ENCODE measurements at places on chromosomes 11 and 22. TPM values are rescaled to one million over a fixed set of nuclear protein-coding genes. Genes with fewer than 3 reads are reported as not detected.
A peak's percentile ranks its signal among the peaks of the same experiment; 100 is the strongest.

GRCh38 chr11:593347-593746 lies 17.1 kb downstream of the PHRF1 start:
- no peak for DNase-seq

- DNase-seq, result no peak
These were observed 186.0 kb downstream of the CEP164 start for GRCh38 chr11:117513666-117514065.

Gene CEP126
- 4.6 TPM for total RNA-seq

DNA sequence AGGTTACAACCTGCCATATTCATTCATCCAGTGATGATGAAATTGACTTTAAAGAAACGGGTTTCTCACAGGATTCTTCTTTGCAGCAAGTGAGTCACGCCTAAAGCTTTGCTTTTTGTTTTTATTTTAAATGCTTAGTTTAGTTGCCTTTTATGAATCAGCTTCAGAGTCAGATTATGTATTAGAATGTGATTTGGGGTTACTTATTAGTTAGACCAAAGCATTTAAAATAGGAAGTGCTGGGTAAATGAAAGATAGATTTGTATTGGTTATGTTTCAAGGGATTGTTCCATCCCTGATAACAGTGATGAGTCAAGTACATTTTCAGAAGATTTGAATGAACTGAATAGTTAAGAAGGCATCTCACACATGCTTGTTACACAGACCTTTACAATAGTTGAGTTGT lies 101.3 kb upstream of the GAL start:
- DNase-seq, result no peak

DNA sequence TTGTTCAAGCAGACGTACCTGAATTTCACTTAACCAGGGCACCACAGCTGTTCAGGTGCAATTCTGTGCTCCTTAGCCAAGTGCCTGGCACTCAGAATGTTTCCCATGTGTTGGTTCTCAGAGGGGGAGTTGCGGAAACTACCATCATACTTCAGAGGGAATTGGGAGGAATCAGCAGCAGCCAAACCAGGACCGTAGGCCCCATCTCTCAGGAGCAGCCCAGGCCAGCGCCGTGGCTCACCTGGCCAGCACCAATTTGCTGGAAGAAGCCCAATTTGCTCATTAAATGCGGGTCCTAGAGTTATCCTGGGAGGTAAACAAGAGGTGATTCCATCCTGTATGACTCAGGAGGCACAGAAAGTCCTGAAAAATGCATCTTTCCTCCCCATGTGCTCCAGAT lies 435.4 kb downstream of the BRD1 start:
- DNase-seq, result no peak

DNA sequence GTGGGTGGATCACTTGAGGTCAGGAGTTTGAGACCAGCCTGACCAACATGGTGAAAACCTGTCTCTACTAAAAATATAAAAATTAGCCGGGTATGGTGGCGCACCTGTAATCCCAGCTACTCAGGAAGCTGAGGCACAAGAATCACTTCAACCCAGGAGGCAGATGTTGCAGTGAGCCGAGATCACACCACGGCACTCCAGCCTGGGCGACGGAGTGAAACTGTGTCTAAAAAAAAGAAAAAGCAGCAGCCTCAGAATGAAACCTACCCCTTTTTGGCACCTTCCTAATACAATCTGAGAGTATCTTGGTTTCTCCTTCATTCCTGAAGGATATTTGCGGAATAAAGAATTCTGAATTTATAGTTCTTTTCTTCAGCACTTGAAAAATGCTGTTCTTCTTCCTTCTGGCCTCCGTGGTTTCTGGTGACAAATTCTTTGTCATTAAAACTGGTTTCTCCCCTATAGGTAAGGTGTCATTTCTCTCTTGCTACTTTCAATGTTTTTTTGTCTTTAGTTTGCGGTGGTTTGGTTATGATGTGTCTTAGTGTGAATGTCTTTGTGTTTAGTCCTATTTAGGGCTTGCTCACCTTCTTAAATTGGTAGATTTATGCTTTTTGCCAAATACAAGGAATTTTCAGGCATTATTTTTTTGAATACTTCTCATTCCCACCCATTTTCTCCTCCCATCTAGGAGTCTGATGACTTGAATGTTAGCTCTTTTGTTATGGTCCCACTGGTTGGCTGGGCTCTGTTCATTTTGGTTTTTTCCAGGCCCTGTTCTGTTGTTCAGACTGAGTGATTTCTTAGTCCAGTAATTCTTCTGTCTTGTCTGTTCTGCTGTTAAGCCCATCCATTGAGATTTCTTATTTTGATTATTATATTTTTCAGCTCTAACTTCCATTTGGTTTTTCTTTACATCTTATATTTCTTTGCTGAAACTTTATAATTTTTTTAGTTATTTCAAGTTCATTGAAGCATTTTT lies 15.4 kb downstream of the ASRGL1 start:
- DNase-seq, result no peak

DNA sequence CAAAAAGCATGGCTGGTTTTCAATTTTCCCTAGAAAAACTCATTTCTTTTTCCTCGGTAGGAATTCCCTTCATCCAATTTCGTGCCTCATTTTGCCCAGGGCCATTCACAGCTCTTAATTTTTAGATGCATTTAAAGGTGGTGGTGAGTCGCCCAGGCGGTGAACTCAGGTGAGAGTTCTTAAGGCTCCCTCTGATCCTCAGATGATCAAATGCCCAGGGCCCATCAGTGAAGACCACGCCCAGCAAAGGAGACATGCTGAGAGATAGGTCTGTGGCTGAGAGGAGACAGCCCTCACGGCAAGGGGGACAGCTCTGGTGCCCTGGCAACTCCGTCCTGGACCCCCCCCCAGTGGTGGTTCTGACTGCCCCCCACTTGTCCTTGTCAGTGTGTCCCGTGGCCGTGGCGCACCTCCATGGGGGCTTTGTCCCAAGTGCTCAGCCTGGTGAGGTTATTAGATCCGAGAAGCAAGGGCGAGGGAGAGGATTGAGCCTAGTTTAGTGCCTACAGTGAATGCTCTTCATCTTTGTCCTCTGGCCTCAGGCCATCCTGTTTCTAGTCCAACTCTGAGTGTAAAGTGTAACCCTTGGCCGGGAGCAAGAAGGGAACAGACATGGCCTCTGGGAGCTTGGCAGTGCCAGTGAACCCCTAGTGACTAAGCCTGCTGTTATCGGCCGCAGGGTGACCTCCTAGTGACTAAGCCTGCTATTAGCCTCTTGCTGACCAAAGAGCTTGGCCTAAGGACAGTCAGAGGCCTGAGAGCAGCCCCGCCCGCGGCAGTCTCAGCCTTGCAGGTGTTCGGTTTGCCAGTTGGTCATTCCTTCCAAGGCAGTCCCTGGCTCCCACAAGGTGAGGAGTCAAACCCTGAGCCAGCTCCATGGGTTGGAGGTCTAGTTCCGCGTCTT lies 83.5 kb downstream of the CTTN start:
- peak; percentile 73 for DNase-seq

Gene OR5P2
- not detected for total RNA-seq

Gene TMEM135
- total RNA-seq, result 88.6 TPM

DNA sequence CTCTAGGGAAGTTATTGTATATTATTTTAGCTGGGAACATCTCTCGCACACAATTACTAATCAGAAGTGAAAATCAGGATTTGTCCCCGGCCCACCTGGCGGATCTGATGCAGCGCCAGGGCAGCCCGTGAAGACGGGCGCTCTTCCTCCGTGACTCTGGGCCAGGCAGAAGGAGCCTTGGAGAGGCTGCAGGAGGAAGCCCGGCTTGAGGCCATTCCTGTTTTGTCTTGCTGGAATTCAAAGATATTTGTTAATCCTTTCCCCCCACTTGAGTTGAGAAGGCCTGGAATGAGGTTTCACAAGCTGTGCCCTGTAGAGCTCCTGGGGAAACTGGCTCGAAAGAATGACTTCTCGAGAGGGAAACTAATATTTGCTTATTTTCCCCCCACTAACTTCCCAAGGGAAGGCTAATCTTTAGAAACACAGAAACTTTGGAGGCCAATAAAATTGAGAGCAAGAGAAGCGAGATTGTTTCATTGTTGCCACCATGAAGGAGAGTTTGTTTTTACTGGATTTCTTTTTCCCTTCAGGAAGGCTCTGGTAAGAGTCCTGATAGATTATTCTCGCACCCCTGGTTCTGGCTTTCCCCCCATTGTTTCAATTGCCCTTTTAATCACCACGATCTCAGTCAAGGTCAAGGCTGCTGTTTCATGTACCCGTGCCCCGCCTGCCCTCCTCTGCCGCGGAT lies 92.8 kb upstream of the SEPTIN5 start:
- DNase-seq, result no peak

Gene APOA5
- 1.5 TPM for total RNA-seq

All from Caco-2 (cell line).